ENCODE measurements at places on chromosomes 3 and 15. TPM values are rescaled to one million over a fixed set of nuclear protein-coding genes. Genes with fewer than 3 reads are reported as not detected.

DNA sequence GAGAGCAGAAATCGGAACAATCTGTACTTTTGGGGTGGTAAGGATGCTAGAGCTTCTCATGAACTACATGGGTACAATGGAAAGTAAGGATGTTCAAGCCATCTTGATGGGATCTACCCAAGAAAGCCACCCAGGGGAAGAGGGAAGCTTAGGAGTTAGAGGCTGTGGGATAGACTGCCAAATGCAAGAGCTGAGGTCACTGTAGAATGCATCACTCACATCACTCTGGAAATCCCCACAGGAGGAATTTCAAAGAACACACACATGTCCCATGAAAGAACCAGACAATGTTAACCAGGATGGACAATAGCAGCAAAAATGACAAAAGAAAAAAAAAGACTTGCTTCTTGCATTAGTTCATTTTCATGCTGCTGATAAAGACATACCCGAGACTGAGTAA, 32.8 kb upstream of the UBE2E2 start:
- no peaks in the 10 kb centered on the region for H3K4me1 ChIP-seq
- peaks cover 3% of the 10 kb centered on the region for H3K27me3 ChIP-seq
- no peak overlapping the region for H3K4me3 ChIP-seq
- no peak overlapping the region for H3K27ac ChIP-seq
- no peak for DNase-seq

- peaks cover 1% of the 10 kb centered on the region for H3K27me3 ChIP-seq
- H3K4me3 ChIP-seq = no peak overlapping the region
- H3K4me1 ChIP-seq = no peaks in the 10 kb centered on the region
- no peak for DNase-seq
- no peak overlapping the region for H3K27ac ChIP-seq
These were observed 120.0 kb upstream of the ST8SIA2 start for GRCh38 chr15:92273723-92274122.

The GOLGA8H gene
- 1.5 TPM for total RNA-seq

The TICRR gene
- 20.5 TPM for total RNA-seq

DNA sequence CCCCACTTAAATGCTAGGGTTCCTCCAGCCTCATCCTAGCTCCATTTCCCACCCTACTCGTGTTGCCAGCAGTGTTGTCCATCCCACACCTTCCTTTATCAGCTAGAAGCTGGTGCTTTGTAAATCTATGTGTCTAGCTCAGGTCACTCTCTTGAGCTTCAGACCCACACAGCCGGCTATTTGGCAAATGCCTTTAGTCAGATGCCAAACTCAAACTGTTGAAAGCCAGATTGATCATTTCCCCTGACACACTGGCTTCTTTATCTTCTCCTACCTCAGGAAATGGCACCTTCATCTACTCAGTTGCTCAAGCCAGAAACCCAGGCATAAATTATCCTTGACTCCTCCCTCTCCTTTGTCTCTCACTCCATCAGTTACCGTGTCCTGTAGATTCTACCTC, 61.5 kb upstream of the TPM1 start:
- H3K4me3 ChIP-seq = no peak overlapping the region
- 0 out of 2 replicates have a peak, but pooled peaks cover 5% of the 10 kb centered on the region for H3K4me1 ChIP-seq
- H3K27ac ChIP-seq = no peak overlapping the region

- no peak for DNase-seq
- H3K36me3 ChIP-seq = no peaks in the 10 kb centered on the region
- no peaks in the 10 kb centered on the region for H3K4me1 ChIP-seq
- H3K27me3 ChIP-seq = no peaks in the 10 kb centered on the region
- no peak overlapping the region for H3K27ac ChIP-seq
These were observed 30.1 kb upstream of the FGD5 start for GRCh38 chr3:14788644-14789043.

GRCh38 chr15:92629975-92630626, 25.5 kb downstream of the FAM174B start:
- H3K36me3 ChIP-seq = no peaks in the 10 kb centered on the region
- H3K4me3 ChIP-seq = no peak overlapping the region
- no peak for DNase-seq
- no peaks in the 10 kb centered on the region for H3K27me3 ChIP-seq

The SLC12A1 gene
- total RNA-seq = not detected

GRCh38 chr3:124952282-124952855, 17.8 kb upstream of the MUC13 start:
- no peaks in the 10 kb centered on the region for H3K36me3 ChIP-seq
- H3K27ac ChIP-seq = no peak overlapping the region
- no peaks in the 10 kb centered on the region for H3K4me1 ChIP-seq
- H3K27me3 ChIP-seq = no peaks in the 10 kb centered on the region
- DNase-seq = no peak

The ZNF80 gene
- not detected for total RNA-seq

The SERPINI1 gene
- total RNA-seq = 8.0 TPM

The ARNT2 gene
- total RNA-seq = 16.8 TPM

DNA sequence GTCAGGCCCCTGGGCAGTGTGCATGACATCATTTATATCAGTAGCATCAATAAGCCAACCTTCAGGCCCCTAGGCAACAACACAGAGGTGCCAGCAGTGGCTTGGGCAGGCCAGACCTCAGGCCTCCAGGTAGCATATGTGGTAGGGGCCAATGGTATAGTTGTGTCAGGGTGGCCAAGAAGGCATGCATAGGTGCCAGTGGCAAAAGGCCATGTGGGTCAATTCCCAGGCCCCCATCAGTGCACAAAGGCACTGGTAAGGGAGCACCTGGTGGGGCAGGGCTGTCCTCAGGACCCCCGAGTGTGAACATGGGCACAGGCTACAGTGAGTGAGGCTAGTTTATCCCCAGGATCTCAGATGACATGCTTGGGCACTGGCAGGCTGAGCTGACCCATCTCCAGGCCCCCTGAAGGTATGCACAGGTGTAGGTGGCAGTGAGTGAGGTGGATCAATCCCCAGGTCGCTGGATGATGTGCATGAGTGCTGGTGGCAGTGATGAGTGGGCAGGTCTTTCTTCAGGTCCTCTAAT, 244.1 kb upstream of the ZNF385D start:
- no peaks in the 10 kb centered on the region for H3K4me1 ChIP-seq
- no peaks in the 10 kb centered on the region for H3K27me3 ChIP-seq
- H3K4me3 ChIP-seq = no peak overlapping the region
- H3K36me3 ChIP-seq = no peaks in the 10 kb centered on the region
- H3K27ac ChIP-seq = no peak overlapping the region

- DNase-seq = no peak
- H3K4me1 ChIP-seq = no peaks in the 10 kb centered on the region
- H3K4me3 ChIP-seq = no peak overlapping the region
These were observed 351.5 kb upstream of the ICE2 start for GRCh38 chr15:60830479-60830878.

DNA sequence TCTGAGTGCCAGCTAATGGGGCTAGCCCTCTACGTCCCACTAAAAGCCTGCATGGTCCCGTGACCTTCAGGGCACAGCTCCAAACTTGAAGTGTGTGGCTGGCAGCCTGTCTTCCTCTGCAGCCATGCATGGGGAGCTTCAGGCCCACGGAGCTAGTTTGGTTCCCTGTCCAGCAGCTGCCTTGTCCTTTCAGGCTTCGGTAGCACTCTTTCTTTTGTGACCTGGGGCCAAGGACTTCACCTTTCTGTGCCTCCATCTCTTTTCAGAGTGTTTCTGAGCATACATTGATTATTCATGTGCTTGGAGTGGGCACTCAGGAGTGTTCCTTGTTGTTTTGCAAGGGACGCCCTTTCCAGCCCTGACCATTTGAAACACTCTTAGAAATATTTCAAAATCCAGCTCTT, 155.2 kb downstream of the DNAJB8 start:
- no peak overlapping the region for H3K27ac ChIP-seq
- no peak overlapping the region for H3K4me3 ChIP-seq
- no peaks in the 10 kb centered on the region for H3K27me3 ChIP-seq

DNA sequence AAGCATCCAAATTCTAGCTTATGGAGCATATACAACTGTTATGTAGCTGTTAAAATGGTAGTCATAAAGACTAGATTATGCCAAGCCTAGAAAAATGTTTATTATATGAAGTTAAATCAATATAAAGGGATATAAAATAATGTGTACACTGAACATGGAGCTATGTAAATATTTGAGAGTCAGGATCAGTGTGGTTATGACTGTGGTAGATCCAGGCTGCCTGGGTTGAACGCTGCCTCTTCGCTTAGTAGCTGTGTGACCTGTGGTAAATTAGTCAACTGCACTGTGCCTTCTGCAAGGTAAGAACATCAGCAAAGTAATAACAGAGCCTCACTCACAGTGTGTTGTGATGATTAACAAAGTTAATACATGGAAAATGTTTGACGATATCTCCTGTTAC, 212.2 kb downstream of the RBMS3 start:
- no peaks in the 10 kb centered on the region for H3K36me3 ChIP-seq
- no peaks in the 10 kb centered on the region for H3K27me3 ChIP-seq
- no peak for DNase-seq
- no peak overlapping the region for H3K27ac ChIP-seq
- no peaks in the 10 kb centered on the region for H3K4me1 ChIP-seq

The MAPKBP1 gene
- total RNA-seq = 38.4 TPM

Measured in Panc1 (cell line).